A549 treated with GW870086 at 1 μM for 4 hours (cell line): ENCODE measurements at places on chromosomes 1 and 21. TPM values are rescaled to one million over a fixed set of nuclear protein-coding genes. Genes with fewer than 3 reads are reported as not detected.

CRYBG2 gene
- total RNA-seq, result 1.4 to 2.1 TPM (median 1.6 TPM) in 5 replicates

ILDR2 gene
- 0.01 to 0.03 TPM in 2 of 5 replicates, not detected in the others for total RNA-seq

GPR153 gene
- 1.5 to 2.3 TPM (median 2.0 TPM) in 5 replicates for total RNA-seq

GNG4 gene
- 12.2 to 15.2 TPM (median 13.5 TPM) in 5 replicates for total RNA-seq

ADGRB2 gene
- total RNA-seq, result 4.5 to 6.1 TPM (median 5.7 TPM) in 5 replicates

TOR1AIP1 gene
- 26.5 to 33.9 TPM (median 32.7 TPM) in 5 replicates for total RNA-seq

COL8A2 gene
- total RNA-seq, result 0.07 to 0.19 TPM (median 0.10 TPM) in 5 replicates

KIF26B gene
- 0.03 to 0.08 TPM (median 0.05 TPM) in 5 replicates for total RNA-seq

REN gene
- total RNA-seq, result 0.13 TPM in 1 of 5 replicates, not detected in the others

RHD gene
- total RNA-seq, result not detected in 5 replicates

CD5L gene
- total RNA-seq, result not detected in 5 replicates

THEM5 gene
- total RNA-seq, result not detected in 5 replicates

CRNN gene
- total RNA-seq, result not detected in 5 replicates

RAD54L gene
- 9.5 to 12.4 TPM (median 10.4 TPM) in 5 replicates for total RNA-seq

SPATA1 gene
- 0.40 to 1.3 TPM (median 0.41 TPM) in 3 of 5 replicates, not detected in the others for total RNA-seq

TOMM40L gene
- 9.3 to 12.6 TPM (median 11.7 TPM) in 5 replicates for total RNA-seq

ODF2L gene
- total RNA-seq, result 7.6 to 12.8 TPM (median 8.2 TPM) in 5 replicates

ATP1A4 gene
- not detected in 5 replicates for total RNA-seq
